ENCODE measurements at places on chromosomes 7 and 10.

- DNase-seq, result peak; percentile 8
Observed at GRCh38 chr7:90262438-90262837, 17.5 kb downstream of the CFAP69 start.

GRCh38 chr7:98921608-98922372 lies 43.5 kb downstream of the TRRAP start:
- no peak for DNase-seq

DNA sequence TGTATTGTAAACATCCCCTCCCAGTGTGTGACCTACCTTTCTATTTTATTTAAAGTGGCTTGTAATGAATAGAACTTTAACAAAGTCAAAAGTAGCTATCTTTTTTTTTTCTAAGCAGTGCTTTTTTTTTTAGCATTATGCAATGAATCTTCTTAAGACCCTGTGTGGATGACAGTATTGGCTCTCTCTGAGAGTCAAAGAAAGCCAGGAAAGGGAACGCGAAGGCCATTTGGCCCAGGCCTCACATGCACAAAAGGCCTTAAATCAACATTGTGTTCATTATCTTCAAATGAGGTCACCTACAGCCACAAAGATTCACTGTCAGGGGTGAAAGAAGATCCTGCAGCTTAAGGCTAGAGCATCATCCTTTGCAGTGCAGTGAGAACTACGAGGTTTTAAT lies 721.5 kb downstream of the GRID1 start:
- DNase-seq, result no peak

DNA sequence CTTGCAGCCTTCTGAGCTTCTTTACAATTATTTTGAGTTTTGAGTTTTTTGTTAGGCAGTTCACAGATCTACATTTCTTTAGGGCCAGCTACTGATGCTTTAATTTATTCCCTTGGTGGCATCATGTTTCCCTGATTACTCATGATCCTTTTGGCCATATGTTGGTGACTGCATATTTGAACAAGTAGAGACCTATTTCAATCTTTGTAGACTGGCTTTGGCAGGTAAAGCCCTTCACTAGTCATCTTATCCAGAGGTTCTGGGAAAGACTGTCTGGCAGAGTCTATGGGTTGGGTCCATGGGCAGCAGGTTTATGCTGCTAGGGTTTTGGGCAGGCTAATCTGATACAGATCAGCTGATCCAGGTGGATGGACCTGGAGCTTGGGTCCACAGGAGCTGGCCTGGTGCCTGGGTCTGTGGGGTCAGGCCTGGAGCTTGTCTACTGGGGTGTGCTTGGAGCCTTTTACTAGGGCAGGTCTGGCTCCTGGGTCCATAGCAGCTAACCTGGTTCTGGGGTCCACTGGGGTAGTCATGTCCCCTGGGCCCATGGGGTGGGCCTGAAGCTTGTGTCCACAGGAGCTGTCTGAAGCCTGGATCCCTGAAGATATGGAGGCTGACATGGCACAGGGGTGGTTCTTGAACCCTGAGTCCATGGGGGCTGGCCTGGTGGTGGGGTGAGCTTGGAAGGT lies 72.7 kb downstream of the GPR85 start:
- no peak for DNase-seq

DNA sequence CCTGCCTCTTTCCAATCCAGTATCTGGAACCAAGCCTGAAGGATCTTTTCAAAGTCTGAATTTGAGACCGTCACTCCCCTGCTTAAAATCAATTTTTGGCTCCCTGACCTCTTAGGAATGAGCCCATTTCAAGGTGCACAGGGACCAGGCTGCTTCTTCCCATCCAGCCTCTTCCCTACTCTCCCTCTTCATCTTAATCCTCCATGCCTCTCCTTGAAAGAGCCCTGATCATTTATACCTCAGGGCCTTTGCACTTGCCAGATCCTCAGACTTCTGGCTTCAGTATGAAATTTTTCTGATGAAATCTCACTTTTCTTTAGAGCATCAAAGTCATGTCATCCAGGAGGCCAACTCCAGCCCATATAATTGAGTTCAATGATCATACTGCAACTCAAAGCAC lies 399.5 kb upstream of the CELF2 start:
- no peak for DNase-seq

GRCh38 chr7:47361746-47362215 lies 220.1 kb downstream of the TNS3 start:
- no peak for DNase-seq

All from NCI-H2081 (cell line).